ENCODE measurements at places on chromosomes 1 and 21.

GRCh38 chr1:65386439-65386838 is 34.0 kb upstream of the LEPR start:
- no peak for DNase-seq

- no peak for DNase-seq
These were observed 12.6 kb upstream of the CD34 start for GRCh38 chr1:207923561-207923960.

GRCh38 chr1:8544644-8545043 is 226.7 kb downstream of the SLC45A1 start:
- no peak for DNase-seq

DNA sequence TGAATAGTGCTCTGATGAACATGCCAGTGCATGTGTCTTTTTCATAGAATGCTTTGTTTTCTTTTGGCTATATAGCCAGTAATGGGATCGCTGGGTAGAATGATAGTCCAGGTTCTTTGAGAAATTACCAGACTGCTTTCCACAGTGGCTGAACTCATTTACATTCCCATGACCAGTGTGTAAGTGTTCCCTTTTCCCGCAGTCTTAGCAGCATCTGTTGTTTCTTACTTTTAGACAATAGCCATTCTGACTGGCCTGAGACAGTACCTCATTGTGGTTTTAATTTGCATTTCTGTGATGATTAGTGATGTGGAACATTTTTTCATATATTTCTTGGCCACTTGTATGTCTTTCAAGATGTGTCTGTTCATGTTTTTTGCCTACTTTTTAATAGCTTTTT is 784.5 kb downstream of the USP25 start:
- DNase-seq, result no peak

GRCh38 chr1:205536759-205537361 is 32.4 kb downstream of the CDK18 start:
- DNase-seq, result no peak

DNA sequence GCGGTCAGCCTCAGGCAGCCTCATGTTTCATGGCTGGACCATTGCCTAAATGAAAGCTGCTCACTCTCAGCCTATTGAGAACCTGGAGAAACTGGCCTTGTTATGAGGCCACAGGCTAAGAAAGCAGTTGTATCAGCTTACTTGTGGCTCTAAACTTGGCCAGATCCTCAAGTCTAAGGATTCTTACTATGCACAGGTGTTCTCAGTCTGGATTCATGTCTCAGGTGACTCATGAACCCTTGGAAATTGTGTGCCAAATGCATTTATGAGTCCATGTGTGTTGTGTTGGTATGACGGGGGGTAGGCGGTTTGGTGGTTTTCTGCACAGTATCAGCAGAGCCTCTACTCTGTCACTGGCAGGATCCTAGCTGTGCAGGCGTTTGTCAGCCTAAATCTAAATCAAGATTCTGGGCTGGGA is 90.4 kb downstream of the ROR1 start:
- no peak for DNase-seq

All from activated T-cell treated with anti-CD3 and anti-CD28 coated beads, Interleukin-2, amount 50 U/mL, for 1 hour (primary cell).